ENCODE measurements at places on chromosomes 2 and 18. TPM values are rescaled to one million over a fixed set of nuclear protein-coding genes. Genes with fewer than 3 reads are reported as not detected.

DNA sequence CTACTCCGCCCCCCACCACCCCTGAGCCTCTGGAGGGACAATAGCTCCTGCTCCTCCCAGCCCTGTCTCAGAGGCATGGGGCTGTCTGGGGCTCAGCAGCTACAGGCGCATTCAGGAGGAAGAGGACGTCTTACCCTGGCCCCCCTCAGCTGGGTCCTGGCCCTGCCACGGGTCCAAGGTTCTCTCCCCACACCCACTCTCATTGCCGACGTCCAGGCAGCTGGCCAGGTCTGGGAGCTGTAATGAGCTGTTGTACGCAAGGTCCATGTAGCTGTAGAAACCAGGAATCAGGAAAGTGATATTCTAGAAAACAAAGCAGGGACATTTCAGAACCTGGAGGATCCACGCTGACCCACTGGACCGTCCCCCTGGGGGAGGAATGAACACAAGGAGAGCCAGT is 13.5 kb downstream of the PASK start:
- no peaks in the 10 kb centered on the region for H3K4me1 ChIP-seq
- H3K36me3 ChIP-seq = peaks cover 13% of the 10 kb centered on the region
- no peaks in the 10 kb centered on the region for H3K27me3 ChIP-seq
- no peak overlapping the region for H3K4me3 ChIP-seq

DNA sequence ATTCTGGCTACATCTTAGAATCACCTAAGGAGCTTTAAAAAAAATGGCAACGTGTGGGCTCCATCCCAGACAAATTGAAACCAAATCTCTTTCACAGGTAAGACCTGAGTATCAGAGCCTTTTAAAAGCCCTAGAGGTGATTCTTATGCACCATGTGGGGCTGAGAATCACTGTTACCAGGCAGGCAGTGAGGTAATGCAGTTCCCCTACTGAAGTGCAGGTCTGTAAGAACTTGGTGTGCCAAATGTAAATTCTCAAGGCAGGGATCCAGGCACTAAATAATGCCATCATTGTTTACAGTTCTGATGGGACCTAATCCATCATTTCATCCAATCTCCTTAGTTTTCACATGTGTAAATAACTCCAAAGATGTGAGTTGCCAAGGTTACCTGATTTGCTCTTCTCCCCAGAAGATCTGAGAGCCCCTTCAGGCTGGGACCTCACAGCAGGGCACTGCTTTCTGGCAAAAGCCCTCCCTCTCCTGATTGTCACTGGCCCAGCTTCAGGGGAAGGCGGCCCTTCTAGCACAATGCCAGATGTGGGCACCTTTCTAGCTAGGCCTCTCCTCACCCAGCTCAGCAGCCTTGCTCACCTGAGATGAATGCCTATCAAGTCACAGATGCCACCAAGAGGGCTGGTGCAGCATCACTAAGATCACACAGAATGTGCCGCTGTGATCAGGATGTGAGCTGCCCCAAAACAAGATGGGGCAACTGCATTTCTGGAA is 73.6 kb upstream of the RGPD5 start:
- H3K27ac ChIP-seq = no peak overlapping the region
- peaks cover 3% of the 10 kb centered on the region for H3K27me3 ChIP-seq
- H3K4me1 ChIP-seq = no peaks in the 10 kb centered on the region
- no peak for DNase-seq
- no peaks in the 10 kb centered on the region for H3K36me3 ChIP-seq

- peaks cover 47% of the 10 kb centered on the region for H3K27me3 ChIP-seq
- H3K4me1 ChIP-seq = no peaks in the 10 kb centered on the region
- no peak within 1 kb of the TSS for H3K4me3 ChIP-seq
- no peak within 1 kb of the TSS for H3K27ac ChIP-seq
- H3K36me3 ChIP-seq = no peaks in the 10 kb centered on the region
Observed at GRCh38 chr2:119223521-119224390, at the start of gene STEAP3. Gene STEAP3 (plus strand): TSS chr2:119223834. CDS start chr2:119231013, 7,179 bp downstream.

- no peaks in the 10 kb centered on the region for H3K36me3 ChIP-seq
- no peak overlapping the region for H3K4me3 ChIP-seq
- DNase-seq = no peak
Observed at GRCh38 chr2:20669562-20670314, 2.8 kb downstream of the GDF7 start.

GRCh38 chr2:181203412-181203811 is 223.0 kb downstream of the UBE2E3 start:
- H3K36me3 ChIP-seq = peaks cover 72% of the 10 kb centered on the region
- H3K4me3 ChIP-seq = no peak overlapping the region
- H3K4me1 ChIP-seq = peaks cover 16% of the 10 kb centered on the region
- H3K27me3 ChIP-seq = no peaks in the 10 kb centered on the region

FBXO15 gene
- total RNA-seq = 2.1 TPM
